ENCODE measurements at places on chromosomes 7 and 10. TPM values are rescaled to one million over a fixed set of nuclear protein-coding genes. Genes with fewer than 3 reads are reported as not detected.

Gene OPN1SW
- total RNA-seq = not detected

GRCh38 chr7:117827862-117828261 is 45.4 kb downstream of the CTTNBP2 start:
- no peak for DNase-seq

Gene EPO
- total RNA-seq = not detected

GRCh38 chr7:22208799-22209198 is 148.2 kb downstream of the RAPGEF5 start:
- no peak for DNase-seq

DNA sequence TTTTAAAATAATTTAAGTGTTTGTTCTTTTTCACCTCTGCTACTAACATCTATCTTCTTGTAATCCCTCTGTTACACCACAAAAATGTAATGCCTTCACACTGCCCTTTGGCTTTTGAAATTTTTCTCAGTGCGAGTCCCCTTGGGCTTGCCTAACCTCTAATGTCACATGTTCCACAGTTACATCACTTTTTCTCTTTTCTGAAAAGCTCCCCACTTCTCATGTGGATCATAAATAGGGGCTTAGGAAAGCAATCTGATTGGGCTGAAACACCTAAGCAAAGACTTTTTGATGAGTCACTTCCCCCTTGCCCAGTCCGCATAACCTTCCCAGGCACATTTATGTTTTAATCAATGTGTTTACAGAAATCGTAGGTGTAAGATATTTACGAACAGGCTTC is 288.2 kb downstream of the IPMK start:
- no peak for DNase-seq

Gene AMPH
- 0.14 TPM for total RNA-seq

Gene PRKG1
- total RNA-seq = not detected

- DNase-seq = no peak
These were observed 22.4 kb upstream of the FOXK1 start for GRCh38 chr7:4659551-4660286.

Gene CYP3A5
- 0.20 TPM for total RNA-seq

Gene DLG5
- total RNA-seq = 1.5 TPM

- no peak for DNase-seq
These were observed 7.3 kb downstream of the POLL start for GRCh38 chr10:101580486-101581399.
